ENCODE measurements at places on chromosomes 16 and 17.

GRCh38 chr17:59707149-59707970 lies at the start of the genes PTRH2 and VMP1:
Gene PTRH2, minus strand, starts transcription at chr17:59707430. Its CDS starts 9,452 bp downstream, at chr17:59697978.
Gene VMP1, plus strand, starts transcription at chr17:59707654. Its CDS starts 23,793 bp downstream, at chr17:59731447.
- DNase-seq, result peak; percentile 98

DNA sequence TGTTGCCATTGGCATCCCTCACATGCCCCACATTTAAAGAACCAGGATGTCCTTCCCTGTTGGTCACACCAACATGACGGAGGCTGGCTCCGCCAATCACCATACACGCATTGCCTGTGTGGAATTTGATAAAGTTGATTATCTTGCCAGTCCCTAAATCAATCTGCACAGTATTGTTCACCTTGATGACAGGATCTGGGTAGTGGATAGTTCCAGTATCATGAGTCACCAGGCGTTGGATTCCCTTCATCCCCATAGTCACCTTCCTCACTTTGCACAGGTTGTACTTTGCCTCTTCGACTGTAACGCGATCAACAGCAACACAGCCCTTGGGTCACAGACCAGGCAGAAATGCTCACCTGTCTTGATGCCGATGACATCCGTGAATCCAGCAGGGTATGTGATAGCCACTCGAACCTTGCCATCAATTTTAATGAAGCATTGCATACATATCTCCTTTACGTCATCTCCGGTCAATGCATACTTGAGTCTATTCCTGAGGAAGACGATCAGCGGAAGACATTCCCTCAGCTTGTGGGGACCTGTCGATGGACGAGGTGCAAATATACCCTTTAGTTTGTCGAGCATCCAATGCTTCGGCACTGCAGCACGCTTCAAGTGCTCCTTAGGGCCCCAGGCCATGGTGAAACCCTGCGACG lies 14.2 kb downstream of the CTRB2 start:
- no peak for DNase-seq

DNA sequence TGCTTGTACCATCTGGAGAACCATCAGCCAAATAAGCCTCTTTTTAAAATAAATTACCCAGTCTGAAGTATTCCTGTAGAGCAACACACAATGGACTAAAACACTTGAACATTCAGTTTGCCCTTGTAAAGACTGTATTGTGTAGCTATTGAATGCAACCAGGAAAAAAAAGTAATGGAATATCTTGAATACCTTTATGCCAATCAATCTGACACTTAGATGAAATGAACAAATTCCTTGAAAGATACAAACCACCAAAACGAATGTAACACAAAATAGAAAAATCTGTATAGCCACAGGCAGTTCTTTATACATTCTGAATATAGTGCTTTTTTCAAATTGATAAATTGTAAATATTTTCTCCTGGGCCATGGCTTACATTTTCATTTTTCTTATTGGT lies 63.3 kb upstream of the KCNJ16 start:
- DNase-seq, result no peak

- DNase-seq, result no peak
Measured at GRCh38 chr17:56047331-56047730, 105.9 kb upstream of the ANKFN1 start.

- no peak for DNase-seq
Measured at GRCh38 chr16:9012848-9013507, 49.3 kb upstream of the USP7 start.

- DNase-seq, result no peak
Measured at GRCh38 chr16:80171746-80172145, 369.0 kb upstream of the DYNLRB2 start.

GRCh38 chr17:57553991-57554825 lies 190.9 kb downstream of the CCDC182 start:
- DNase-seq, result no peak

DNA sequence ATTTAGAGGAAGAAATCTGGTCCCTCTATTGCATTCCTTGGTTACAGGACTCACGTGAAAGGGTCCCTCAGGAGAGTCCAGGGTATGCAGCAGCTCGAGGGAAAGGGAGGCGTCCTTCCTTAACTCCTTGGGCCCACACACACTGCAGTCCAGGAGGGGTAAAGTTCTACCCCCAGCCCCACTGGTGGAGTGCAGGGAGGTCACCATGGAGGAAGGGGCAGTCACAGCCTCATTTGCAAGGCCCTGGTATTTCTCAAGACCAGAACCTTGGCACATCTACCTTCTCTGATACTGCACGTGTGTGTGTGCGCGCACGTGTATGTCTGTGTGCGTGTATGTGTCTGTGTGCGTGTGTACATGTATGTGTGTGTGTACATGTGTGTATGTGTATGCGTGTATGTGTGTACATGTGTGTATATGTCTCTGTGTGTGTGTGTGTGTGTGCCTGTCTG lies 11.1 kb downstream of the HIC1 start:
- no peak for DNase-seq

DNA sequence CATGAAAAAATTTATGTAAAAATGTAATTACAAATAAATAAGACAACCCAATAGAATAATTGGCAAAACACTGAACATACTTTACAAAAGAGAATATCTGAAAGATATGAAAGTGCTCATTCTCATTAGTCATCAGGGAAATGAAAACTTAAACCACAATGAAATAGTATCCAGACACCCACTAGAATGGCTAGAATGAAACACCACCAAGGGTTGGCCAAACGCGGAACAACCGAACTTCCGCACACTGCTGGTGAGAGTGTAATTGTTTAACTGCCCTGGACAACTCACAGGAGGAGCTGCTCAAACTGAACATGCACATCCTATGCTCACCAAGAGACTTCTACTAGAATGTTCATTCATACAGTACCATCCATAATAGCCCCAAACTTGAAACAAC lies 5.8 kb upstream of the ZDHHC7 start:
- no peak for DNase-seq

GRCh38 chr17:4951486-4951885 lies 567 bp downstream of the ENO3 start:
- no peak for DNase-seq

DNA sequence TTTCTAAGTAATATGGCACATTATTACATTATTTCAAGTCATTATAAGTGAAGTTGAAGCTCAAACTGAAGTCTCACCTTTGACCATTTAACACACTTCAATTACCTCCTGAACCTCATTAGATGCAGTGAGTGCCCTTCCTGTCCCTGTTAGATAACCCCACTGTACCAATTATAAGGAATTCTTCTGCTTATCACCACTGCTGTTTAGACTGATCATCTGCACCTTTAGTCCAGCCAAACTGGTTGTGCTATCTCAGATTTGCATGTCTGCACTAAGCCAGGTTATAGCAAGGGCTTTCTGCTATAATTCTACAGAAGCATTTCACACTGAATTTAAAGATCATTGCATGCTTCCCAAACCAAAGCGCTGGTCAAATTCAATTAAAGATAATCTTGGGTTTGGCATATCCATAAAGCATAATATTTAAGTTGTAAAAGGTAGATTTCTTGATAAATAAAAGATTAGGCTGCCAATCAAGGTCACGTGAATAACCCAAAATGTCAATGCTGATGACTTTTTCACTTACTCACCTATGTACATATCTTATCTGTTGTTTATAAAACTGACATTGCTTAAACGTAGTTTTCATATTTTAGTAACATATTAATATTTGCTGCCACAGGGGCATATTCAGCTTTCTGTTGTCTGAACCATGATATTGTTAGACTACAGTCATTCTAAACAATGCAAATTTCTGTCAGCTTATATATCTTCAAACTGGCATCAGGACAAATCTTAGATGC lies 11.9 kb downstream of the ITFG1 start:
- DNase-seq, result no peak

GRCh38 chr16:83137326-83137781 lies 510.6 kb downstream of the CDH13 start:
- DNase-seq, result no peak

DNA sequence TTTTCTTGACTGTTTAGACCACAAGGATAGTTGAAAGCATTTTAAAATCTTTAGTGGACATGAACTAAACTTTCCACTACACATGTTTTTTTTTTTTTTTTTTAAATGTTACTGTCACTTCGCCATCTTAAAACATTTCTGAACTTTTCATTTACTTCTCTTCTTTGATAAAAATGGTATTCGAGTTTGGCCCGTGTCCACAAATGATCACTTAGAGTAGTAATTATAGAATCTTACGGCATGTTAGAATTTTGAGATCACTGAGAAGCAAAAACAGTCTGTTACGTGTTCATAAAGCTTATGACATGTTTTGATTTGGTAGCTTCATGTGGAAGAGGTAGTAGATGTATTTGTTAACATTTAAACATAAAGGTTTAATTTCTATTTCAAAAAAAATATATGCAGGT lies 1.1 kb downstream of the NSRP1 start:
- DNase-seq, result no peak
